Activated CD4-positive, alpha-beta T cell treated with anti-CD3 and anti-CD28 coated beads, Interleukin-2, amount 50 U/mL, for 4 hours (primary cell): ENCODE measurements at places on chromosomes 6 and 20.

DNA sequence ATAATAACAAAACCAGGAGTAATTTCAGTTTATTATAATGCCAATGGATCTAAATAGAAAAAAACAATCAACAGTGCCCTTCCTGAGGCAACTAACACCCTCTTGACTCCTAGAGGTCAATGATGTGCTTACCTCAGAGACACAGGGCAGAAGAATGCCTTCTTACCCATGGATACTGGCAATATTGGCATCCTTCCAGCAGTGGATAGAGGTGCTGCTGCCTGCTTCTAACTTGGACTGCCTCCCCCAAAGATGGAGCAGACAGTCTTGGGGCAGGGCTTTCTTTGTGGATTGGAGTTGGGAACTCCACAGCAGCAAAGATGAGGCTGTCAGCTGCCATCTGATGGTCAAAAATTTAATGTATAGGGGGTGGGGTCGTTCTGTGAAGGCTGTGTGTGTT lies 78.7 kb downstream of the AK9 start:
- DNase-seq = no peak

DNA sequence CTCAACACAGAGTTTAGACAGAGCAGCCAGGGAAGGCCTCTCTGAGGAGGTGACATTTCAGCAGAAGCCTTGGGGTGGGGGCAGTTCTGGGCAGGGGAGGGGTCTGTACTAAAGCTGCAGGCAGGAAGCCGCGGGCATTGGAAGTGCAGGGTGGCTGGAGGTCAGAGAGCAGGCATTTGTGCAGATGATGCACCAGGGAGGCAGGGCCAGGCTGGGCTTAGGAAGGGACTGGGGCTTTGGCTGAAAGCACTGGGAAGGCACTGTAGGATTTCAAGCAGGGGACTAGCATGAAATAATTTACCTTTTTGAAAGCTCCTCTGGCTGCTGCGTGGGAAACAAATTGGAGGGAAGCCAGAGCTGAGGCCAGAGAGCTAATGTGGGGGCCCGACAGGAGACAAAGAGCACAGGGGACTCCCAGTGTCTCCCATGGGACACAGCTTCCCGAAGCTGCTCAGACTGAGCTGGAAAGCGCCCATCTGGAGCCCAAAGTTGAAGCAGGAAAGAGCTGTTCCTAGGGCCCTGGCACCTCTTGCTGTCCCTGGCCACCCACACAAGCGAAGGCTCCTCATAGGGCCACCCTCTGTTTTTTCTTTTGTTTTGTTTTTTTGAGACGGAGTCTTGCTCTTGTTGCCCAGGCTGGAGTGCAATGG lies 19.3 kb downstream of the ADA start:
- no peak for DNase-seq

GRCh38 chr20:5171064-5171789 lies 44.4 kb downstream of the CDS2 start:
- DNase-seq = no peak

DNA sequence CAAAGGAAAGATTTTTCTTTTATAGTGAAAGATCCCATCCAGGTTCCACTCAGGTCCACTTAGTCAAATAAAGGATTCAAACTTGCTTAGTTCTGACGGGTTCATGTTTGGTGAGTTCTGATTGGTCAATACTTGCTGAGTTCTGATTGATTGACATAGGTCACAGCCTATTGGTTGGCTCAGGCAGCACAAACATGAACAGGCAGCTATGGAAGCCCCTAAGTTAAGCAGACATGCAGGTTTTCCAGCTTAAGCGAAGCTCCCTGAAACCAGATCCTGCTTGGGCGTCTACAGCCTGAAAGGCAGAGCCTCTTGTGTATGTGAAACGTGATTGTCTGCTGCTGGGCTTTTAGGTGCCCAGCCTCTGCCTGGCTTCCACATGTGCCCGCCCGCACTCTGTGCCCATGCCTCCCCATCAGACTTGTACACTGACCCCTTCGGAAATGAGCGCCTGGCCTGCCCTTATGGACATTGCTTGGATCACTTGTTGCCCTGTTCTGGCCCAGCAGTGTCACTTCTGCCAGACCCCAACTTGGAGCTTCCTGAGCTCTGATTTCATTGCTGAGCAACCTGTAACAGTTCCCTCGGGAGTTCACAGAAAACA lies 45.4 kb upstream of the ECI2 start:
- no peak for DNase-seq

DNA sequence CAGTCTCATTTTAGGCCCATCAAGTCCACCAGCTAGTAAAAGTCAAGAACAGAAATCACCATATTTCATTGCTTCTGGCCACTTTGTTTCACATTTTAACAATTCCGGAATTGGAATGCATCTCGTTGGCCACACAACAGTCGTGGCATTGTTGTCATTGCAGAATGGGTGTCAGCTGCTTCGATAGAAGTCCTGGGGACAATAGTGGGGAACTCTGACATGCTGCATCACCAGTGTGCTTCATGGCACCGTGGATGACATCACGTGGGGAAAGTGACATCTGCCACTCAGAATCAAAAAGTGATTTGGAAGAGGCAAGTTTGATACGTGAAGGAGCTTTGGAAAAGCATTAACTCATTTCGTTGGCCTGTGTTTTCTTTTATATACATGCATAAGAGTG lies 43.8 kb upstream of the XRN2 start:
- no peak for DNase-seq

- DNase-seq = no peak
Measured at GRCh38 chr6:167898673-167899311, 72.1 kb downstream of the AFDN start.

- no peak for DNase-seq
Measured at GRCh38 chr20:46192376-46192944, 74.3 kb downstream of the CD40 start.

DNA sequence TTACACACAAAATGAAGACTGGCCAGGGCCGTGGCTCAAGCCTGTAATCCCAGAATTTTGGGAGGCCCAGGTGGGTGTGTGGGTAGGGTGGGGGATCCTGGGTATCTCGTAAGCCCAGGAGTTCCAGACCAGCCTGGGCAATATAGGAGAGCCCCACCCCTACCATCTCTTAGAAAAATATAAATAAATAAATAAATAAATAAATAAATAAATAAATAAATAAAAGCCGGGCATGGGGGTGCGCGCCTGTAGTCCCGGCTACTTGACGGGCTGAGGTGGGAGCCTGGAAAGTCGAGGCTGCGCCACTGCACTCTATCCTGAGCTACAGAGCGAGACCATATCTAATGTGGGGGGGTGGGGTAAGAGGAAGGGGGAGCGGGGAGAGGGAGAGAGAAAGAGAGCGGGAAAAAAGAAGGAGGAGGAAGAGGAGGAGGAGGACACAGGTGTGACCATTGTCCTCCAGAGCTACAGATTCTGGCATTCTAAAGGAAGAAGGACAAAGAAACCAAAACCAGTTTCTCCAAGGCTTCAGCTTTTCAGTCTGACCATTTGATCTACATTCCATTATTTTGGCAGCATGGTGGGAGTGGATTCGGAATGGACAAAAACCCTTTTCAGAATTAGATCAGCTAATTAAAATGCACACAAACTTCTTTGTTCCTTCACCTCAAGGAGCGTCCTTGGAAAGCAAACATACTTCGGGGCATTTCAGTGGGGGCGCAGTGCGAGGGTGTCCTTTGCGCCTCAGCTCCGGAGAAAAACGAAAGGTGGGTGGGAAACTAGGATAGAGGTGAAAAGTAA lies 577 bp upstream of the C6orf141 start:
- DNase-seq = no peak

DNA sequence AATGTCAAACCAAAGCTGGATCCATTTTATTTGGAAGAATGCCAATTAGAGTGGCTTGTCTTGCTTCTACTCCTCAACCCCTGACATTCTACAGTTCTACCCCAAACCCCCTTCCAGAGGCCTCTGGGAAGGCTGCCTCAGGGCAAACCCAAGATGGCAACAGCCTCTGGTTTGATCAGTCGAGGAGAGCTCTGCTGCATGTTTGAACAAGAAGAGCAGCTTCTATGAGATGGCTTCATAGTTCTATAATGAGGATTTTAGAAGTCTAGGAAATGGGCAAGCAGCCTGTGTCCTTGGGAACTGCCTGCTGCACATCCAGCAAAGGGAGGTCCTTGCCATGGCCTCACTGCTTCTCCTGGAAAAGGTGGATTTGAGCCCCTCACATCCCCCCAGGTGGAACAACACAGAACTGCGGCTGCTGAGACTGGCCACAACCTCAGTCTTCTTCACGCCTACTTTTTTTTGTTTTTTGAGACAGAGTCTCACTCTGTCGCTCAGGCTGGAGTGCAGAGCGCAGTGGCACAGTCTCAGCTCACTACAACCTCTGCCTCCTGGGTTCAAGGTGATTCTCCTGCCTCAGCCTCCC lies 37.9 kb downstream of the ZC3H12D start:
- no peak for DNase-seq

GRCh38 chr6:154164397-154164796 lies 125.4 kb downstream of the OPRM1 start:
- no peak for DNase-seq

DNA sequence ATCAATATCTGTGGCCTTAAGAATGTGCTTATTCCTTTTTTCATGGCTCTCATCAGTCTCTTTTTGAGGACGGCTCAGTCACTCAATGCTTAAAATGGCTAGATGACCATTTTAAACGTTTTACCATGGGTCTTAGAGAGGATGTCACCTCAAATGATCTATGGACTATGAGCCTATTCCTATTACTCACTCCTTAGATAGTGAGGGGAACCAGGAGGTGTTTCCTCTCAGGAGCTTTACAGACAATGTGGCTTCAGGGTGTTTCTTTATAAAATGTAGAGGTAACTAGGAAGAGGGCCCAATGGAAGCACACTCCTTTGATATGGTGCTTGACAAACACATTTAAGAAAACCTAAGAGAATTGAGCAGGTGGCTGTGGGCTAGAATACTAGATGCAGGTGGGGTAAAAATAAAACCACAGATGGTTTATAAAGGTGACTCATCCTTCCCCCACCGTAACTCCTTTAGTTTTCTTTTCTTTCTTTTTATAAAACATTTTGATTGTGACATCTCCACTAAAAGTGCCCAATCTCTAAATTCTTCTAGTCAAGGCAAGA lies 1.5 kb upstream of the TMEM200A start:
- no peak for DNase-seq

GRCh38 chr6:24630856-24631505 lies 15.0 kb downstream of the KIAA0319 start:
- no peak for DNase-seq

DNA sequence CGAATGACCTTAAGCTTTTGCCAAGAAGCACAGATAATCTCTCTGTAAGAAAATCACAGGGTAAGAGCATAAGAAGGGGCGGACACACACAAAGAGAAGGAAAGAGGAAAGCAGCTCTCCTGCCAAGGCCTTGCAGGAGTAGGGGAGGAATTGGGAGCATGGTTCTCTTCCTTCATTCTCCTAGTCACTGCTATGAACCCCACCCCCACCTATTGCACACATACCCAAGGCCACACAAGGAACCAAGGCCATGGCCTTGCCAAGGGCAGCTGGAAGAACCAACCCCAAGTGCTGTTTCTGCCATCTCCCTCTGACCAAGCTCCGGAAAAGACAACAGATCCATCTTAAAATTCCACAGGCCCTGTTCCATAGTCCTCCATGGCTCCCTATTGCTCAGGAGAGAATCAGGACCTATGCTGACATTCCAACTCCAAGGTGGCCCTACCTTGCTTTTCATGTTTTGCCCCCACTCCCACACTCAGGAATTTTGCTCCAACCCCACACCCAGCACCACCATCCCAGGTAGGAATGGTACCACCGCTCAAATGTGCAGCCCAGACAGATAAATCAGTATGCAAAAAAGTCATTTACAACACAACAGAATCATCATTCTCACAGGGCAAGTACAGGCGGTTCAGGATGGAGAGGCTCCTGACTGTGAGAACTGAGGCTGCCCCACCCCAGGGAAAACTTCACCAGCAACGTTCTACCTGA lies 31.3 kb downstream of the TRAM2 start:
- no peak for DNase-seq

DNA sequence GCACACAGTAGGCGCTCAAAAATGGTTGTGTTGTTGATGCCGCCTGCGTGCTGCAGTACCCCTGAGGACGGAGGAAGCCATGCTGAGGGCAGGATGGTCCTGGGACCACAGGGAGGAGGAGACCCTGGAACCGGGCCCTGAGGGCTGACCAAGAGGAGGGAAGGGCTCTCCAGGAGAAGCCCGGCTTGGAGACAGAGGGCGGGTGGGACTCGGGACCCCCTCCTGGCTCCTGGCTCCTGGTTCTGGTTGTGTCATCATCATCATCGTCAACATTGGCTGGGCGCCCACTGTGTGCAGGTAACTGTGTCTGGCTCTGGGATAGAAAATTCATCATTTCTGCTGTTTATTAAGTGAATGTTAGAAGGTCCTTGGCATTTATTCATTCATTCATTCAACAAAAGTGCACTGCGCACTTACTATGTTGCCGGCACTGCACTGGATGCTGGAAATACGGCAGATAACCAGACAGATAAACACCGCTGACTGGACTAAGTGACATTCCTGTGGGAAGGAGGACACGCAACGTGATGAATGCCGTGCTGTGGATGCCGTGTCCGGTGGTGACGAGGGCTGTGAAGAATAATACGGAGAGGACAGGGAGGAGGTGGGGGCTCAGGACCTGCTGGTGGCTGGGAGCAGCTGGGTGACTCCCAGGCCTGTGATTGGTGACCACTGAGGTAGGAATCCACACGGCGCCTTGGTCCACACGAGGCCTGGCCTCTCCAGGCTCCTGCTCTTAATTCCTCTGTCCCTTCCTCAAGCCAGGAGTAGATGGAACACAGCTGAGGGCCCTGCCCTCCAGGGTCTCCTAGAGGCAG lies 35.3 kb downstream of the SPDEF start:
- no peak for DNase-seq

DNA sequence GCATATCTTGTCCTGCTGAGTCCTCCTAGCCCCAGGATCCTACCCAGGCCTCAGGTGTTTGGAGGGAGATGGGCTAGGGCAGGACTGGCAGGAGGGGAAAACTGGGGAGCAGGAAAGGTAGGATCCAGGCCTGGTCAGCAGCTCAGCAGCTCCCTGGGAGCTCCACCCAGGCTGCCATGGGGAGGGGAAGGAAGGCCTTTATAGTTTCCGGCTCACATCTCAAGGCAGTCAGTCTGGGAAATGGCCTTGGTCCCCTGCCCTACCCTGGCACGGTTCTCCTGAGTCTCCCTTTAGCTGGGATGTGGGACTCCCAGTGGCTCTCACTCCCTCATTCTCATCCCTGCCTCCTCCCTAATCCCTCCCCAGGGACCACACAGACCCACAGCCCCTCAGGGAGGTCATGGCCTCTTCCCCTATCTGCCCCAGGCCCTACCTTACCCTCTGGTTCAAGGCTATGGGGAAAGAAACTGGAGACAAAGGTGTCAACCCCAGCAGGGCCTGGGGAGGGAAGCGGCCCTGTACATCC lies 1.6 kb downstream of the SLC44A4 start:
- DNase-seq = no peak

DNA sequence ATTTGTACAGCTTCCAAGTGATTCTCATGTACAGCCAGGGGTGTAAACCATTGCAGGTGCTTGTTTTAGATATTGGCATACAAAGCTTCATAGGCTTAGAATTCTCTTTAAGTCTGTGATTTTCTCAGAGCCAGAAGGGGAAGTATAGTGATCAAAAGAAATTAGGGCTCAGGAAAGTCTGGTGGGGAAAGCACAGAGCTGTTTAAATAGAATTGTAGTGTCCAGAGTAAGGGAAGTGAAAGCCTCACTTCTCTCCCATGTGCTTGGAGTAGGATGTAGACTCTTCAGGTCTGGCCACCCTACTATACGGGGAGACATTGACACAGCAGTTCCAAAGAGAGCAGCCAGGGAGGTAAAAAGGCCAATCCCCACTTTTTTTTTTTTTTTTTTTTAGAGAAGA lies 10.4 kb downstream of the GCNT2 start:
- DNase-seq = no peak
